Stimulated activated memory B cell treated with anti-CD40 and anti-IgM and Interleukin-4, amounts not matched to agents 10 μg/mL and 1 μg/mL and 100 μg/mL, for 72 hours (primary cell): ENCODE measurements at places on chromosomes 1 and 21.

GRCh38 chr1:205488074-205488723, 16.3 kb upstream of the CDK18 start:
- ATAC-seq: peak; percentile 72

GRCh38 chr1:156923670-156924477, 3.4 kb downstream of the LRRC71 start:
- ATAC-seq: no peak

DNA sequence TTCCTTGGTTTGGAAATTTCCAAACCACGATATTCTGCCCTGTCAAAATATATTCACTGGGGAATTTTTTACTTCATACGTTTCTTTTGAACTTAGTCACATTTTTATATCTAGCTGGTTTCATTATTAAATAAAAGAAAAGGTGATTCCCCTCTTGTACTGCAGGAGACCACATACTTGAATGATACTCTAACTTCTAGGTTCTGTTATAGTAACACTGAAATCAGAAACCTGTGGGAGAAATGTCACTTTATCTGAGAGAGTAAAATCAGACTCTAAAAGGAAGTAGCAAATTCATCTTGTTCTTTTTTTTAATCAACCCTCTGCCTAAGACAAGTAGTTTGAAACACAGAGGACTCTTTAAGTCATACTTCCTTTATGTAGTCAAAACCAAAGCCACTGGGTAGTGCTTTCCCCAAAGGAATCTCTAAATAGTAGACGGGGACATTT, 34.4 kb downstream of the MRPL39 start:
- peak; percentile 84 for ATAC-seq

DNA sequence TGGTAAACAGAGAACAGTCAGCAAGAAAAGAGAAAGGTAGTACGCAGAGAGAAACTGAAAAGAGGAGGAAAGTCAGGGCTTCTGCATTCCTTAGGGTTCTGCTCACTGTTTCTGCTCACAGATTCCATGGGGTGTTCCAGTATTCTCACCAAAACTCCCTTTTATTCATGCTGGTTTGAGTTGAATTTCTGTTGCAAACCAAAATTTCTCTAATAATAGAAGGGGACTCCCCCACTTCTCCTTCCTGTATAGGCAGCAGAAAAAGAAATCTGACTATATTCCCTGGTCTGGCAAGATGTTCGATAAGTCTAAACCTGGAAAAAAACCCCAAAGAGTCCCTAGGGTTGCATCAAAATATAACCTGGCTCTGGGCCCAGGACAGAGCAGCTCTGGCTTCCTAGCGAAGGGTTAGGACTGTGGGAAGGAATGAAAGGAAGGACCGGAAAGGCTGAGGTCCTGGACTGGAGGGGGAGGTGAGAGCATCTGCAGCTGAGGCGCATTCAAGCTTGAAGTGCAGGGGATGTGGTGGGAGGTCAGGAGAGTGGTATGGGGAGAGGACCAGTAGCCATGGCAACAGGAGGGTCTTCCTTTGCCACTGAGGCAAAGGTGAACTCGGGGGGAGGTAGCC, 18.8 kb upstream of the RGS16 start:
- ATAC-seq: peak; percentile 66

- ATAC-seq: no peak
Observed at GRCh38 chr21:32391755-32392154, 1.1 kb downstream of the URB1 start.

DNA sequence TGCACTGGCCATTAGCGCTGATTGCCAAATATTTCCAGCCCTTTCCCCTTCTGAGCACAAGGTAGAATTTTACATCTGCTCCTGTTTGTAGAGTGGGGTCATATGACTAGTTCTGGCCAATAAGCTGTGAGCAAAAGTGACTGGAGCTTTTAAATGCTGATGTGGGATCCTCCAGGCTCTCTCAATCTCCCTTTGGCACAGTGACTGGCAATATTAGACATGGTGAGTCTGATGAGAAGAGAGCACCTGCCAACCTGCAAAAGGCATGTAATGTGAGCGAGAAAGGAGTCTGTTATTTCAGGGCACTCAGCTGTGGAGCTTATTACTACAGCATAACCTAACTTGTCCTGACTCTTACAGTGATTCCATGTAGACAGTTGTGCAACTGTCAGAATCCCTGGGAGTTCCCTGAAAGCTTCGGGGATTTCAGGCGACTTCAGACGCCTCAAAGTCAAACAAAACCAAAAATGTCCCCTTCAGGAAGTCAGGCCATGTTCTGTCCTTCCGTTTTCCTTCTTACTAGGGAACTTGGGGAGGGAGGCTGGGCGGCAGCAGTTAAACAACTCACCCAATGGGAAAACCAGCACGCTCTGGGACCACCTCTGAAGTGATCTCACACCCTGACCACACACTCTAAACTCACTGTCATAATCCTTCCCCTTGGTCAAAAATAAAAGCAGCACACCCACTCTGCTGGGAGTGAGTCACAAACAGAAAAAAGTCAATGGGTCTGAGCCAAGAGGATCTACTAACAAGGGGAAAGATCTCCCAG, 3.6 kb upstream of the RASSF5 start:
- ATAC-seq: peak; percentile 74

GRCh38 chr21:21196087-21196486, 197.9 kb downstream of the NCAM2 start:
- peak; percentile 34 for ATAC-seq

DNA sequence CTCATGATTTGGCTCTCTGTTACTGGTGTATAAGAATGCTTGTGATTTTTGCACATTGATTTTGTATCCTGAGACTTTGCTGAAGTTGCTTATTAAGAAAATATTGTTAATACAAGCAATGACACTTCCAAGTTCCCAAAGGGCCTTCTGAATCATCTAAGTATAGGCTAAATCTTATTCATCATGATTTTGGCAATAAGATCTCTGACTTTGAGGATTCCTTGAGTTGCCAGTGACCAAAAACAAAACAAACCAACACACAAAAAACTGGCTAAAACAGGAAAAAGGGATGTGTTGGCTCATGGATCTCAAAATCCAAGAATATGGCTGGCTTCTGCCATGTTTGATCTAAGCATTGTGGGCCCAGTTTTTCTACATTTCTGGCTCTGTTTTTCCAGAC, 163.4 kb downstream of the HHIPL2 start:
- ATAC-seq: no peak

DNA sequence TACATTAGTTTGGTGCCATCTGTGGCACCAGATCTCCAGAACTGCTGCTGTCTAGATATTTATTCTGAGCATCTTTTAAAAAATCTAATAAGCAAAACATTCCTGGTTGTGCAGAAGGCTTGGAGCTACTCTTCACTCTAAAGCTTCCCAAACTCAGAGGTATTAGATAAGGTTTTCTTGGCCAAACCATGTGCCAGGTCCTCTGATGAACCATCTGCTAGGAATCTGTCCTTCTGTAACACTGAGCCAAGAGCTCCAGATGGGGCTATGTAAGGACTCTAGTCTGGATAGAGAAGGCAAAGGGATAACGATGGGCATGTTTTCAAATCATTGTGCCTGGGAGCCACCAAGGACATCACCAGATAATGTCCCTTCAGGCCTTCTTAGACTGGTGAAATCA, 410.6 kb downstream of the NTNG1 start:
- ATAC-seq: no peak

- ATAC-seq: peak; percentile 96
Observed at GRCh38 chr1:93607814-93608186, 73.8 kb downstream of the BCAR3 start.

DNA sequence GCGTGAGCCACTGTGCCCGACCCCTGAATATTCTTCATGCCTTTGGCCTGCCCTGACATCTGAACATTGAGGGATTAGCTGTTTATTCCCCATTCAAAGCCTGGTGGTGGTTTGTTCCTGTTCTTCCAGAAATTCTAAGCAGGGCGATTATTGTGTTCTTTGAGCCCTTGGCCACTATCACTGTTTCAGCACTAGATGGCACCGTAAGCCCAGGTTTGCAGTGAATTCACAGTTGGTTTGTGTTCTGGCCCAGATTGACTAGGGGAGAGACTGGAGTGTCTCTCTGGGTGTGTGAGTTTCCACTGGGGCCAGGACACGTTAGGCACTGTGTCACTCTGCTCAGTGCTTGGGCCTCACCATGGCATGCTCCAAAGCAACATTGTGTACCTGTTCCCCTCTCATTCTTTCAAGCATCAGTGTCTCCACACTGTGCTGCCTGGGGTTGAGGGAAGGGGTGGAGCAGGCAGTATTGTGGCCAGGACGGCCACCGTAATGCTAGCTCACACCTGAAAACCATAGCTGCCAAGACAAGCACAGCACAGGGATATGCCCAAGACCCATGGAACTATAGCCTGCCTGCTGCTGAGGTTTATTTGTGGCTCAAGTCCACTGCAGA, 52.7 kb downstream of the PKN2 start:
- no peak for ATAC-seq

DNA sequence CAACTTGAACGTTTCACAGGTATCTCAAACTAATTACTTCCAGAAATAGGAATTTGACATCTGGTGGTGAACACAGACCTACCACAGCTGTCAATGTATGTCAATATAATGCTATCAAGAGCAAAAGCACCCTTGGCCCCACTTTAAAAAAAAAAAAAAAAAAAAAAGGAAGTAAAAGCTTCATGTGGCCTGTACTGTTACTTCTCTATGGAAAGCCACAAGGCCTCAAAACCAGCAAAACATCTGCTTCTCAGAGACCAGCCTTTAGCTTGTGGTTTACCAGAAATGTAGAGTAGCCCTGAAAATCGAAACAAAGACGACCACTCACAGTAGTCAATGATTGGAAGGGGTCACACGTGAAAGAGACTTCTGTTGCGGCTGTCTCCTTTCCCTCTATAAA, 109.6 kb downstream of the SLC45A1 start:
- peak; percentile 82 for ATAC-seq

DNA sequence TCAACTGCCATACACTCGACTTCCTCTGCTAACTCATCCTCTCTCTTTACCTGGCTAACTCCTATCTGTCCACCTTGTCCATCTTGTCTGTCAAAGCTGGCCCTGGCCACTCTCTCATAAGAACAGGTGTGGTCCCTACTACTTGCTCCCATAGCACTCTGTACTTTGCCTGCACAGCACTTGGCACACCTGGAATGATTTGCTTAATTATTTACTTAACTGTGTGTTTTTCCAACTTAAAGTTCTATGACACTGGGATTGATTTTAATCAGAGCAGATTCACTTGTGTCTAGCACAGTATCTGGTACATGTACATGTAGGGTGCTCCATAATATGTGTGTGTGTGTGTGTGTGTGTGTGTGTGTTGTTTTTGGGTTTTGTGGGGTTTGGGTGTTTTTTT, 111.6 kb downstream of the ZNF281 start:
- no peak for ATAC-seq

- no peak for ATAC-seq
Observed at GRCh38 chr1:88695781-88696180, 11.7 kb downstream of the PKN2 start.

- no peak for ATAC-seq
Observed at GRCh38 chr1:16209847-16210407, 2.5 kb downstream of the ARHGEF19 start.

GRCh38 chr1:116163533-116163932, 52.3 kb downstream of the MAB21L3 start:
- ATAC-seq: no peak

DNA sequence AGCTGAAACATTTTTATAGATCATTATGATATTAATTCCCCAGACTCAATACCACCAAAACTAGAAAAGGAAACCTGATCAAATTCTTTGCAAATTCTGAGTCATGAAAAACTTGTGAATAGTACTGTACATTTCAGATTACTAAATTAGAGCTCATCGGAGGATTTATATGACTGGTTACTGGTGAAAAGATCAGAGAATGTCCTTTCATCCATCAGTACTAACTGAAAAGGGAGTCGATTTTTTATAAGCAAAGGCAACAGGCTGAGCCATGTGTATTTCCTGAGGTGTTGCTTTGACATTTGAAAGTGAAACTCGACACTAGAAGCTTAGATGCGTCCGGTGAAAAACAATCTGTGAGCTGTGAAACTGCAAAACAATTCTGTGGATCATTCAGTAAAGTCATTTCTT, 155.7 kb downstream of the TNFSF18 start:
- ATAC-seq: peak; percentile 87

GRCh38 chr1:199404976-199405375, 622.5 kb upstream of the NR5A2 start:
- no peak for ATAC-seq

DNA sequence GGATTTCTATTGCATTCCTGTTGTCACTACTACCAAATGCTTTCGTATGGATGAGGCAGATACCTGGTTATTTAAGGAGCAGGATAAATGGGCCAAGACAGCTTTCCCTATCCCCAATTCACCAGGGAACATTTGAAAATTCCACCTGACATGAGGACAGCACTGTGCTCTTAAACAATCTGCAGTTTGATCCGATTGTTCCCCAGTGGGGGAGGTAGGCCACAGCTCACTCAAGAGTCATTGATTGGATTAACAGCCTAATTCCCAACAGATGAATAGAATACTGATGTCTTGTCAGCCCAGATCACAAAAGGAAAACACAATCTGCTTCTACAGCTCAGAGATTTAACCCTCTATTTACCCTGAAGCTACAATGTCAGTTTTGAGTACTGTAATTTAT, 123.9 kb downstream of the LHX4 start:
- ATAC-seq: no peak

- no peak for ATAC-seq
Observed at GRCh38 chr1:205260948-205261732, 33.4 kb downstream of the TMCC2 start.

GRCh38 chr1:161298116-161298515, 11.7 kb downstream of the MPZ start:
- peak; percentile 81 for ATAC-seq

DNA sequence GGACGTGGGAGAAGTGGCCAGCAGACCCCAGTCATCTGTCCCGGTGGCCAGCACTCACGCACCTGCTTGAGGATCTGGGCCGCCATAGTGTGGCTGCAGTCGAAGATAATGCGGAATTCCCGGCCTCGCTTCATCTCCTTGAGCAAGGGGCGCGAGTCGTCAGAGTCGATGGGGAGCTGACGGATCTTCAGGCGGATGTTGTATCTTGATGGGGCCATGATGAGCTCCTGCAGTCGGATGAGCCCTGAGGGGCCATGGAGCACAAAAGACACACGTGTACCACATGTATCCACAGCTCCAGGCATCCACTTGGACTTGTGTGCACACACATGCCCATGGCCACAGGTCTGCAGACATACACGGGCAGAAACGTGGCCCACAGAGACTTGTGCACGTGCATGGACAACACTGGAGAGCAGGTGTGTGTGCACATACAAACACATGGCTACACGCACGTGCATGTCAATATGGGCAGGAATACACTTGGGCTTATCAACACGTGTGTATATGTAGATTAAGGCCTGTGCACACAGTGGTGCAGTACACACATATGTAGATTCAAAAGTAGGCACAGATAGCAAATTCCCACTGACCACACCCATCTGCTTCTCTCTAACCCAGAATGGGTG, 162.1 kb downstream of the GRIK3 start:
- ATAC-seq: no peak

- peak; percentile 88 for ATAC-seq
Observed at GRCh38 chr1:35557118-35557610, at the start of gene KIAA0319L. Gene KIAA0319L (minus strand): TSS chr1:35557403. CDS start chr1:35554491, 2,912 bp downstream.

- ATAC-seq: no peak
Observed at GRCh38 chr21:19198801-19199200, 795.2 kb upstream of the TMPRSS15 start.
